ENCODE measurements at places on chromosomes 1 and 21.

DNA sequence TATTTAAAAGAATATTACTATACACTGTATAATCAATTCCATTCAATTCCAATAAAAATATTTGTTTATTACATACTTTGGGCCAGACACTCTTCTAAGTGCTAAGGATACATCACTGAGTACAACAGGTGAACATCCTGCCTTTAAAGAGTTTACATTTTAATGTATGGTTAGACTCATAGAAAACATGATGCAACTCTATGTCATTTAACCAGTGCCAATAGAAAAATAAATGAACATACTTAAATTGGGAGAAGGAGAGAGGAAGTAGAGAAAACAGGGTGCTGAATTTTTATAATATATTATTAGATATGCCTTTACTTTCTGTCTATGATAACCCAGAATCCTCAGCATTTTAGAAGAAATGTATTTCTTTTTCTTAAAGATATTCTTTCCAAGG lies 119.2 kb downstream of the TSEN15 start:
- no peak for DNase-seq

DNA sequence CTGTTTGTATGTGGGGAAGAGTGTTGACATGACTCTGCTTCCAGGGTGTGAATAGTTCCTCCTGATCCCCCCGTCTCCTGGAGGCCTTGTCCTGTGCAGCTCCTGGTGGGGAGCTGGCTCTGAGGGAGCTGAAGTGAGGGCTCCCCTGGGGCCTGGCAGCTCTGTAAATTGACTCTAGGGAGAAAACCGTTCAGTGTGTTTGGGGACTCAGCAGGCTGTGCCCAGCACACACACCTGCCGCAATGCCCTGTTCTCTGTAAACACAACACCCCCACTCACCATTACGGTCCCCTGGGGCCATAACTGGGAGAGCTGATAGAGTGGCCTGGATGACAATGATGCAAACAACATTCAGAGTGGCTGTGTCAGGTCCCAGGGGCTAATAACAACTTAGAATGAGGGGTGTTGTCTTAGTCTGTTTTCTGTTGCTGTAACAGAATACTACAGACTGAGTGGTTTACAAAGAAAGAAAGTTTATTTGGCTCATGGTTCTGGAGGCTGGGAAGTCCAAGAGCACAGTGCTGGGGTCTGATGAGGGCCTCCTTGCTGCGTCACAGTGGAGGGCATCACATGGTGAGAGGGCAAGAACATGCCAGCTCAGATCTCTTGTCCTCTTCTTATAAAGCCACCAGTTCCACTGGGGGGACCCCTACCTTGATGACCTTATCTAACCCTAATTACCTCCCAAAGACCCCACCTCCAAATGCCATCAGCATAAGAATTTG lies 15.3 kb downstream of the ADORA1 start:
- DNase-seq: no peak

- no peak for DNase-seq
Measured at GRCh38 chr1:4156241-4156973, 256.3 kb upstream of the C1orf174 start.

GRCh38 chr1:46556822-46557221 lies 5.4 kb upstream of the KNCN start:
- DNase-seq: no peak

DNA sequence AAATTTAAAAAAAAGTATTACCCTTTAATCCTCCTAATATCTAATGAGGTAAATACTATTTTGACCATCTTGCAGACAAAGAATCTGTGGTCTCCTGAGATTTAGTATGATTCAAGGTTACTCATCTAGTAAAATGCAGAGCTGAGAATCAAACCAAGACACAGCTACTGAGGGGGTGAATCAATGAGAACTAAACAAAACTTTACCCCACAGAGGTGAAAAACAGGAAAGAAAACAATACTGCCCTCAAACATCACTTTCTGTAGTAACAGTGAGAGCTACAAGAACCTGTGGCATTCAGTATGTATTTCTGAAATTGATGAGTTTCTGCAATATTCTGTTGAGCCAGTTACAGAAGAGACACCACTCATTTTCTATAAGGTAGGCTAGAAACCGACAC lies 85.1 kb downstream of the JAK1 start:
- no peak for DNase-seq

DNA sequence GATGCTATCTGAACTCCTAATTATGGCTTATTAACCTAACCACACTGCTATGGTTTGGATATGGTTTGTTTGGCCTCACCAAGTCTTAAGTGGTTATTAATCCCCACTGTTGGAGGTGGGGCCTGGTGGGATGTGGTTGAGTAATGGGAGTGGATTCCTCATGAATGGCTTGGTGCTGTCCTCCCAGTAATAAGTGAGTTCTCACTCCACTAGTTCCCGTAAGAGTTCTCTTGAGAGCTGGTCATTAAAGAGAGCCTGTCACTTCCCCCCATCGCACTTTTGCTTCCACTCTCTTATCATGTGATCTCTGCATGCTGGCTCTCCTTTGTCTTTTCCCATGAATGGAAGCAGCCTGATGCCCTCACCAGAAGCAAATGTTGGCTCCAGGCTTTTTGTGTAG lies 328.8 kb downstream of the PLA2G4A start:
- DNase-seq: no peak

GRCh38 chr21:41121785-41122415 lies 46.1 kb upstream of the BACE2 start:
- no peak for DNase-seq

DNA sequence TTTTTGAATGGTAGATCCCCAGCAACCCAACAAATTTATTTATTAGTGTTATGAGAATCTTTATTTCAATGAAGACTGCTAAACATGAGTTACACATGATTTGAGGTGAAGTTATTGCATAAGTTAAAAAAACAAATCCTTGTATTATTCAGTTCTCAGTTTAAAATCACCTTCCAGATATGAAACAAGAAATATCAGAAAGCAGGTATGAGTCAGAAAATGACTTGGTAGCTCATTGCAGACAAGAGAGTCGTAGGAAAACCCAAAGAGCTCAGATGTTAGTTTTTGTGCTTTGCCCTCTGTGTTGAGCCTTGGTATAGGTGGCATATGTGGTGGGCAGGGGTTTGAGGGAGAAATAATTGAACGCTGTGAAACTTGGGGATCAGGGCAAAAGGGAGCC lies 339.4 kb downstream of the BRINP3 start:
- no peak for DNase-seq

Data from T-helper 22 cell (primary cell).